ENCODE measurements at places on chromosomes 6 and 20.

- no peak for DNase-seq
Observed at GRCh38 chr6:37546141-37546871, 46.6 kb upstream of the CCDC167 start.

DNA sequence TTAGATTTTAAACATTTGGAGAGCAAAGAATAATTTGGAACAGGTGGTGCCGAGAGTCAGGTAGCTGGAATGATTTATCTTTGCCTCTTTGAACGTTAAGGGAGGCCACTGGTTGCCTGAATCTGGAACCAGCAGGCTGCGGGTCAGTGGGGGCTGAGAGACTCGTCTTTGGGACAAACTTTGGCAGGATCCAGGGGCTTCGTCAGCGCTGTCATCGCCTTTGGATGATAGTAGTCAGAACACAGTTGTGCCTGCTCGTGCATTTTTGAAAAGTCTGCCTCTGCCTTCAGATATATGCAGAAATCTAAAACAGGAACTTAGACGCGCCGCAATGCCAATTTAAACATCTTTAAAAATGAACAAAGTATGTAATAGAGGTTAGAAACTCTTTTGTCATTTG lies 5.0 kb downstream of the EYA2 start:
- DNase-seq: no peak

- DNase-seq: no peak
Observed at GRCh38 chr6:167861424-167861823, 34.7 kb downstream of the AFDN start.

DNA sequence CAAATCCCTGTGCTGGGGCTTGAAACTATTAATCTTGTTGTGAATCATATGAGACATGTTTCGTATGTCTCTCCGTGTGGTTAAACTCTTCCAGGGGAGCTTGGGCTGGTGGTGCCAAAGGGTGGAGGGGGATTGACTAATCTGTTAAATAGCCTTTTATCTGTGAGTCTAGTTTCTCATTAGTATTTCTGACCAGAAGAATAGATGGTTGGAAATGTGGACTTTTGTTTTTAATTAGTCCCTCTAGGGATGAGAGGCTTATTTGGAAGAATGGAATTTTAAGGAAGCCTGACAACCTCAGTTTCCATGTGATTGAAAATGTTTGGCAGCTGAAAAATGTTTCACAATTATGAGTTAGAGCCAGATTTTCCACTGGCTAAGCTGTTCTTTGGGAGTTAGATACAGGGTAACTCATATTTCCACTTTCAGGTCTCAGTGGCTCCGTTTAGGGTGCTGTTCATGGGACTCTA lies 117.3 kb downstream of the BCKDHB start:
- no peak for DNase-seq

- DNase-seq: no peak
Observed at GRCh38 chr20:50673466-50674137, 17.7 kb downstream of the RIPOR3 start.

GRCh38 chr6:128233531-128233930 lies 286.9 kb downstream of the PTPRK start:
- DNase-seq: no peak

- DNase-seq: no peak
Observed at GRCh38 chr6:167572106-167572505, 247.2 kb downstream of the TTLL2 start.

DNA sequence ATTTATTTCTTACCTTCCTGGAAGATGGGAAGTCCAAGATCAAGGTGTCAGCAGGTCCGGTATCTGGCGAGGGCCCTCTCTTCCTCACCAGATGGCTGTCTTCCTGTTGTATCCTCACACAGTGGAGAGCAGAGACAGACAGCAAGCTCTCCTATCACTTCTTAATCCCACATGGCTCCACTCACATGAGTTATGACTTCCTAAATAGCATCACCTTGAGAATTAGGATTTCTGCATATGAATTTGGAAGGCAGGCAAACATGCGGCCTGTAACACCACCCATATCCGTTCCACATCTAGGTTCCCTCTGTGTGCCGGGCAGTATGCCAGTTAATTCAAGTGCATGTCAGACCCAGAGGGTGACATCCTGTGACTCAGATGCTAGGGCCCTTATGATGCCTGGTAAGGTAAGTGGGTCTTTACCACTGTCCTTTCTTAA lies 2.1 kb downstream of the RAET1E start:
- DNase-seq: peak; percentile 52

Data from T-cell (primary cell).